Activated T-helper 1 cell treated with anti-CD3 and anti-CD28 coated beads, Interleukin-12 subunit alpha, Interleukin-12 subunit beta, Interleukin-2, Interleukin-4 antibody, amounts not matched to agents 30 ng/mL and 10 ng/mL and 1 ng/mL, durations not matched to agents 14 hours and 24 hours and 36 hours (primary cell): ENCODE measurements at places on chromosomes 6 and 20. TPM values are rescaled to one million over a fixed set of nuclear protein-coding genes. Genes with fewer than 3 reads are reported as not detected.

- H3K4me3 ChIP-seq: no peak overlapping the region
- peaks cover 27% of the 10 kb centered on the region for H3K4me1 ChIP-seq
- H3K27me3 ChIP-seq: peaks cover 7% of the 10 kb centered on the region
- H3K27ac ChIP-seq: no peak overlapping the region
- no peaks in the 10 kb centered on the region for H3K36me3 ChIP-seq
- DNase-seq: no peak
Measured at GRCh38 chr6:20215310-20215709, 3.0 kb upstream of the MBOAT1 start.

DNA sequence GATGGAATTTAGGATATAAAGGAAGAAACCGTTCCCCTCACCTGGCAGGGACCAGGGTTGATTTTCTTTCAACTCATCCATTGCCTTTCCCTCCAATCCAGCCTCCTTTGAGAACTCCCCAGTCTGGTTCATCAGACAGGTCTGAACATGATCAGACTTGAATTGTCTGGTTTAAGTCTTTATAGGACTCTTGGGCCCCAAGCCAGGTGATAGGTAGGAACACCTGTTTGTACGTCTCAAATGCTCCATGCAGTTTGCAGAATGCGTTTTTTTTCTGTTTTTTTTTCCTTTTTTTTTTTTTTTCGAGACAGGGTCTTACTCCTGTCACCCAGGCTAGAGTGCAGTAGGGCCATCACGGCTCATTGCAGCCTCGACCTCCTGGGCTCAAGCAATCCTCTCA is 4.1 kb upstream of the CEP250 start:
- H3K27me3 ChIP-seq: peaks cover 3% of the 10 kb centered on the region
- no peak for DNase-seq

GRCh38 chr6:80594461-80594860 is 488.0 kb downstream of the BCKDHB start:
- H3K27ac ChIP-seq: no peak overlapping the region
- DNase-seq: no peak
- H3K4me1 ChIP-seq: no peaks in the 10 kb centered on the region
- H3K36me3 ChIP-seq: no peaks in the 10 kb centered on the region

BEND3 gene
- 12.8 TPM in 2 replicates for total RNA-seq

FAM83C gene
- not detected in 2 replicates for total RNA-seq

WRNIP1 gene
- total RNA-seq: 47.5 and 51.3 TPM in 2 replicates

DDR1 gene
- 21.4 and 24.8 TPM in 2 replicates for total RNA-seq
